ENCODE measurements at places on chromosomes 2 and 18.
A peak's percentile ranks its signal among the peaks of the same experiment; 100 is the strongest.

- H3K36me3 ChIP-seq = peaks cover 25% of the 10 kb centered on the region
- peak; percentile 13 for DNase-seq
- peak overlapping the region; percentile 96 for H3K4me3 ChIP-seq
- peaks cover 55% of the 10 kb centered on the region for H3K4me1 ChIP-seq
- H3K27ac ChIP-seq = peak overlapping the region; percentile 99
These were observed 316 bp downstream of the FKBP7 start for GRCh38 chr2:178478130-178478438.

DNA sequence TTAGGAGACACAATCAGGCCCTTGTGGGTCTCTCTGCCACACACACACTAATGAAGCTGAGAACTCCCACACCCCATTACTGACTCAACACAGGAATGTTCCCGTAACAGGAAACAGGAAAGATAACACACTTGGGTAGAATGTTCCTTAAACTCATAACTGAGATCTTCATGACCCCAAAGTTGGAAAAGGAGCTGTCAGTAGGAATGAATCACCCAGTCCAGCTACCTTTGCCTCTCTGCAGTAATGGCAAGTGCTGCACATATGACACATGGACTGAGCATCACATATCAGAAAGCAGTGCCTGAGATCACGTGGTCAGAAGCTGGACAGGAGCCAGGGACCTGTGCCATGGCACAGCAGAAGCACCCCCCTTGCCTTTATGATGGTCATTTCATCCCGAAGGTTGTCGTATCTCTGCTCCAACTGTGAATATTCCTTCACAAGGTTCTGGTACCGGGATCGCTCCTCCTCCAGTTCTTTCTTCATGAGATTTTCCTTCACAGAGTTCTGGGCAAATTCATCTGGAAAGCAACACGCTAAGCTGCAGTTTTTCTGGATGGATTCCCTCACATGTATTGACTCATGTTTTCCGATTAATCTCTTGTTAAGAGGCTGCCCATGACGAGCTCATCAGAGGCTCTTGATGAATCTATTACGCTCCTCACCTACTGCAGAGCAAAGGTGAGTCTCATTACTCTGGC lies 65.4 kb upstream of the ACAA2 start:
- no peak overlapping the region for H3K4me3 ChIP-seq
- H3K27ac ChIP-seq = no peak overlapping the region
- H3K27me3 ChIP-seq = peaks cover 23% of the 10 kb centered on the region

GRCh38 chr2:29796446-29796845 lies 124.9 kb downstream of the ALK start:
- H3K36me3 ChIP-seq = no peaks in the 10 kb centered on the region
- peaks cover 5% of the 10 kb centered on the region for H3K4me1 ChIP-seq
- H3K4me3 ChIP-seq = no peak overlapping the region
- H3K27ac ChIP-seq = no peak overlapping the region

- no peaks in the 10 kb centered on the region for H3K36me3 ChIP-seq
- DNase-seq = no peak
- peaks cover 6% of the 10 kb centered on the region for H3K4me1 ChIP-seq
- no peaks in the 10 kb centered on the region for H3K27me3 ChIP-seq
These were observed 501.7 kb upstream of the TCF4 start for GRCh38 chr18:56089612-56090258.

DNA sequence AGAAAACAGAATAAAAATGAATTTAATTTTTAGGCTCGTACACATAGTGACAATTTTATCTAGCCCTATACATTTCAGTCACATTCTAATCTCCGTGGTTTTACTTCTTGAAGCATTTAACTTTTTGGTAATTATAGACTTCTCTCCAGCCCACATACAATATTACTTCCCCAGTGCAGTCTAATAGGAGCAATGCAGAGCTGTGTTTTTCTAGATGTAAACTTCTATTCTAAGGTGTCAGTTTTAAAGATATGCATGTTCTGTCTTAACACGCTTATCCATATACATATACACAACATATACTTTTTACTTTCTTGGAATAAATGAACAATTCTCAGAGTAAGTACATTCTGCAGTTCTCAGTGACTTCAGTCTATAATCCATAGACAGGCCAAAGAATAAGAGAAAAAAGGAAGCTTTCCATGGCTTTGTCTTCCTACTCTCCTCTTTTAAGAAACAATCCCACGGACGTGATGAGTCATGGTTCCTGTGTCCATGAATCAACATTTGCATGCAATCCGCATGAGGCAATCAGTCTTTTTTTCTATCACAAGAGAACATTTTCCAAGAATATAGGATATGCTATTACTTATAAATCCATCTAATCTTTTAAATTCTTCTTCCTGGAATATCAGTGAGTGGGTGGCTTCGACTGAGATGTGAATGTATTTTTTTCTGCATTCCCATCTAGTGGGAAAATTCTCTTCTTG lies 42.8 kb downstream of the CCDC102B start:
- no peaks in the 10 kb centered on the region for H3K4me1 ChIP-seq
- H3K27ac ChIP-seq = no peak overlapping the region
- no peak overlapping the region for H3K4me3 ChIP-seq
- no peaks in the 10 kb centered on the region for H3K36me3 ChIP-seq
- no peaks in the 10 kb centered on the region for H3K27me3 ChIP-seq

GRCh38 chr2:43418680-43419079 lies 177.2 kb downstream of the THADA start:
- no peak overlapping the region for H3K4me3 ChIP-seq
- H3K36me3 ChIP-seq = peaks cover 10% of the 10 kb centered on the region
- H3K4me1 ChIP-seq = peaks cover 25% of the 10 kb centered on the region

- no peaks in the 10 kb centered on the region for H3K4me1 ChIP-seq
- no peak overlapping the region for H3K4me3 ChIP-seq
- H3K36me3 ChIP-seq = peaks cover 35% of the 10 kb centered on the region
- no peaks in the 10 kb centered on the region for H3K27me3 ChIP-seq
- DNase-seq = no peak
These were observed 80.9 kb downstream of the MGAT5 start for GRCh38 chr2:134334542-134335353.

- no peak overlapping the region for H3K27ac ChIP-seq
- no peak for DNase-seq
- peaks cover 6% of the 10 kb centered on the region for H3K4me1 ChIP-seq
These were observed 14.2 kb downstream of the UBXN2A start for GRCh38 chr2:23954325-23955014.

DNA sequence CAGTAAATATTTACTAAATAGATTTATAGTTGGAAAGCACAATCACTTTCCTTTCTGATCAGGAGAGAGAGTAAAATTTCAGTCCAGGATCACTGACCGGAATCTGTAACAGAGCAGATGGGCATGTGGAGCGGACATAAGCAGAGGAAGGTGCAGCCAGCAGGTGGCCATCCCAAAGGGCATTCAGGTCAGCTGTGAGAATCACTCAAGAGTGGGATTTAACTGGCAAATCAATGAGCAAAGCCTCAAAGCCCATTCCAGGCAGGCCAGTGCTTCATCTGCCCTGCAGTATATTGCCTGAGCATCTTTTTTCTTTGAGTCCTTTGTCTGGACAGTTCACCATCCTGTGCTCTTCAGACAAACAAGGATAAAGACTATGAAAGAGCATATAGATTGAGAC lies 166.4 kb upstream of the SLC14A2 start:
- no peak overlapping the region for H3K4me3 ChIP-seq
- no peaks in the 10 kb centered on the region for H3K27me3 ChIP-seq
- no peaks in the 10 kb centered on the region for H3K36me3 ChIP-seq
- DNase-seq = no peak
- H3K4me1 ChIP-seq = peaks cover 35% of the 10 kb centered on the region

GRCh38 chr2:148528356-148529064 lies 116.0 kb upstream of the EPC2 start:
- no peak for DNase-seq
- peaks cover 3% of the 10 kb centered on the region for H3K27me3 ChIP-seq
- H3K36me3 ChIP-seq = no peaks in the 10 kb centered on the region
- peak overlapping the region; percentile 27 for H3K27ac ChIP-seq
- H3K4me1 ChIP-seq = peaks cover 22% of the 10 kb centered on the region

- H3K36me3 ChIP-seq = no peaks in the 10 kb centered on the region
- no peaks in the 10 kb centered on the region for H3K4me1 ChIP-seq
- no peaks in the 10 kb centered on the region for H3K27me3 ChIP-seq
These were observed 359.3 kb downstream of the KIAA1328 start for GRCh38 chr18:37188016-37188791.

- H3K36me3 ChIP-seq = no peaks in the 10 kb centered on the region
- no peak overlapping the region for H3K27ac ChIP-seq
- DNase-seq = no peak
- no peak overlapping the region for H3K4me3 ChIP-seq
- H3K4me1 ChIP-seq = peaks cover 29% of the 10 kb centered on the region
These were observed 172.3 kb downstream of the ALPK2 start for GRCh38 chr18:58456625-58457024.

DNA sequence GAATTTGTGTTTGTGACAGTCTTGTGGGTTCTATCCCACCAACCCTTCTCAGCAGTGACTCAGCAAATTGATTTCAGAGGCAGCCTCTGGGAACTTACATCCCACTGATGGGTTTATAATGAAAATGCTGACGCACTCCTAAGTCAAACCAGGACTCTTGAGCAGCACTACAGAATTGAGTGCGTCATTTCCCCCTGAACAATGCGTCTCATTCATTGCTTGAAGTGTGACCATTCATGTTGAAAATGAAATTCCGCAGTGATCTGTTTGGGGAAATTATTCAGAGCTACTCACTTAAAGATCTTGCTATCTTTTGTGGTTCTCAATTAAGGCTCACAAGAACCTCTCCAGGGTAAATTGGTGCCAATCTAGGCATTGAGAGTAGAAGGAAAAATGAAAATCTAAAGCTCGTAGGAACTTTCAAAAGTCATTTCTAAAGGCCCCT lies 417.7 kb upstream of the SLC14A2 start:
- DNase-seq = no peak
- H3K4me1 ChIP-seq = peaks cover 5% of the 10 kb centered on the region
- H3K4me3 ChIP-seq = no peak overlapping the region
- no peak overlapping the region for H3K27ac ChIP-seq
- no peaks in the 10 kb centered on the region for H3K36me3 ChIP-seq
- peaks cover 4% of the 10 kb centered on the region for H3K27me3 ChIP-seq

- H3K4me3 ChIP-seq = no peak overlapping the region
- H3K27ac ChIP-seq = no peak overlapping the region
- DNase-seq = no peak
- peaks cover 35% of the 10 kb centered on the region for H3K4me1 ChIP-seq
These were observed 107.7 kb upstream of the MCFD2 start for GRCh38 chr2:47023332-47023731.

DNA sequence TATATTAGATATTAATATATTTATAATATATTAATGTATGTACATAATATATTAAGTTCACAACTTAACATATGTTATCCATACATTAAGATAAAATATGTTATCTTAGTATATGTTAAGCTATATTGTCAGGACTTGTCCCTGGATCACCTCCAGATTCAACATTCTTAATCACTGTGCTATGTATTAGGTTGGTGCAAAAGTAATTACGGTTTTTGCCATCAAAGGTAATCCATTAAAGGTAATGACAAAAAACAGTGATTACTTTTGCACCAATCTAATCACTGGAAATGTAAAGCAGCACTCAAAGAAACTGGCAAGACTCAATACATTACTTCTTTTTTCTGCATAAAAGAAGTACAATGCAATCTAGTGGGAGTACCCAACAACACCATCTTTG lies 1099.0 kb upstream of the SLC39A10 start:
- no peak overlapping the region for H3K27ac ChIP-seq
- H3K4me3 ChIP-seq = no peak overlapping the region
- H3K27me3 ChIP-seq = no peaks in the 10 kb centered on the region

GRCh38 chr18:78999939-79000338 lies 20.3 kb downstream of the SALL3 start:
- peaks cover 5% of the 10 kb centered on the region for H3K27me3 ChIP-seq
- no peak overlapping the region for H3K27ac ChIP-seq
- no peak for DNase-seq

DNA sequence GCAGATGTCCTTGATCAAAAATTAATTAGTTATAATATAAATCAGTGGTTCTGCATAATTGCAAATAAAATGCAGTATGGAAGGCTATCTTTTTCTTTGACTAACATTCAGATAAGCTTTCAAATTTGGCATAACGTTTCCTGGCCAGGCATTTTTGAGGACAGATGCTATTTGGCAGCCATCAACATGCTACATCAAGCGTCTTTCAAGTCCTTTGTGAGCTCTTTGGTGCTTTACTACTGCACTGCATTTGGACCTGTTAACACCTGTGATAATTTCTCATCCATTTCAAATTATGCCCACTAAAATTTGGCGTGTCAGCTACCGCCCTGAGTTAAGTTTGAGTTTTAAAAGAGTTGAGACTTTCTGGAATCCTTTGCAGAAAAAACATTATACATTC lies 545.7 kb downstream of the STK39 start:
- no peaks in the 10 kb centered on the region for H3K27me3 ChIP-seq
- H3K4me1 ChIP-seq = peaks cover 5% of the 10 kb centered on the region
- H3K4me3 ChIP-seq = no peak overlapping the region
- DNase-seq = no peak

DNA sequence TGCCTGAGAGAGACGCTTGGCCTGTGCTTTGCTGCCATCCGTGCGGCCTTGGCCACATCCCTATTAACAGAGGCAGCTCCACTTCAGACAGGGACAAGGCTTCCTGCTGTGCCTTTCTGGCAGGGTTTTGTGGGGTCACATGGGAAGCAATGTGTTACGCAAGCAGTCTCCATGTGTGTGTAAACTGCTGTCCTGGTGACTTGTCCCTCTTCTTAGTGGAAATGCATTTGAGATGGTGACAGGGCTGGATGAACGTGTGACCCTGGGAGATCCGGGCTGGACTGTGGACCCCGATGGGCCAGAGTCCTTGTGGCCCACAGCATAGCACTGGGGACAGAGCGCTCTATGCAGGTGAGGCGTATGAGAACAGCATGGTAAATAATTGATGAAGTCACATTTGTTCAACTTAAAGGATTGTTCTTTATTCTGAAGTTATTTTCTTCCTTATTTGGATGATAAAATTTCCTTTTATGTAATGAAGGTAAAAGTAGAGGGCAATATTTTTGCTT lies 23.2 kb downstream of the ASB1 start:
- peaks cover 81% of the 10 kb centered on the region for H3K36me3 ChIP-seq
- peaks cover 14% of the 10 kb centered on the region for H3K4me1 ChIP-seq
- no peak overlapping the region for H3K4me3 ChIP-seq
- H3K27me3 ChIP-seq = peaks cover 4% of the 10 kb centered on the region
- H3K27ac ChIP-seq = peak overlapping the region; percentile 88
- DNase-seq = no peak

Data from nephron progenitor cell (in vitro differentiated cells).